ENCODE measurements at places on chromosomes 7 and 10.

DNA sequence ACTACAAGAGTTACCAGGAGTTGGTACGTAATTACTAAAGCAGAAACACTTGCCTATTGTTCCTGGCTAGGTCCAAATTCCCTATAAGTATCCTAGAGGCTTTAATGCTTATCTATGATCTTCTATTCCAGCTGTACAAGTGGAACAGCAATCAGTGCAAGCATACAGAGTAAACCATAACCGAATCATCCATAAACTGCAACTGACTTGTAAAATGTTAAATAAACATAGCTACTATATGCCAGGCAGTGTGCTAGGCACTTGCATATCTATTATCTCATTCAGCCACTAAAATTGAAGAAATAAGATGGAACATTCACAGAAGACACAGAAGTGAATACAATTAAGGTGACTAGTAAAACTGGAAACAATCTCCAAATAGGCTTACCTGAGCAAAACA is 55.7 kb downstream of the IRF5 start:
- no peak for DNase-seq

GRCh38 chr7:143239813-143240212 is 18.0 kb downstream of the TAS2R40 start:
- DNase-seq, result peak; percentile 66

- peak; percentile 56 for DNase-seq
Measured at GRCh38 chr7:133230591-133231194, 22.2 kb upstream of the EXOC4 start.

- DNase-seq, result no peak
Measured at GRCh38 chr7:96329241-96329640, 7.3 kb upstream of the SLC25A13 start.

DNA sequence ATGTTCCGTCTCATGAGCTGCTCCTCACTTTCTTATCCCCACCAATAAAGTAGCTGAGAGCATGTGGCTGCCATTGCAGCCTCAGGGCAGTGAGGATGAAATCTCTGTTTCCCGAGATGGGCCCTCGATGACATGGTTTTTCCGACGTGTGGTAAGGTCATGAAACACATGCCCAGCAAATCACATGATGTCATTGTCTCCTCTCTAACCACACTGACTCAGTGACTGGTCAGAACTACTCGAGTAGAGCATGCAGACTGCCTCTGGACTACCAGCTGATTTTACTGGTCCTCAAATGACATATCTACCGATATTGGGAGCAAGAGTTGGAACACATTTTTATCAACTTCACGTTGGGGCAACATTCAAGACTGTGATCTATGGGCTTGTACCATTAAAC is 786.1 kb downstream of the CNTNAP2 start:
- DNase-seq, result no peak

DNA sequence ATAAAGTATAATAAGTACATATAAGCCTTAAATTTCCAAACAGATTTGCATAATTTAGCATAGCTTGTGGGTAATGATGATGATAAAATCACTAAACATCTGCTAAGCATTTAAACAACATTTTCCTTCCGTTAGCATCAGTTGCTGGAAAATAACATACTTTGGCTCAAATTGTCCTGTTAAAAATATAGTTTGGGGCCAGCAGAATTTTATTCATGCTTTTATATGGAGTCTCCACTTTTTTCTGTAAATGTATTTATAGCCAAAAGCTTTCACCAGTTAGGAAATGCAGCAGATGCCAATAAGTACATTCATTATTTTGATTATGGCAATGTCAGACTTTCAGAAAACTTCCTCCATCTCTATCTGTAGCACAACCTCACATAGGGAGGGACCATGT is 107.2 kb downstream of the CNTNAP2 start:
- DNase-seq, result no peak

- no peak for DNase-seq
Measured at GRCh38 chr10:71865561-71866041, 14.6 kb upstream of the PSAP start.

DNA sequence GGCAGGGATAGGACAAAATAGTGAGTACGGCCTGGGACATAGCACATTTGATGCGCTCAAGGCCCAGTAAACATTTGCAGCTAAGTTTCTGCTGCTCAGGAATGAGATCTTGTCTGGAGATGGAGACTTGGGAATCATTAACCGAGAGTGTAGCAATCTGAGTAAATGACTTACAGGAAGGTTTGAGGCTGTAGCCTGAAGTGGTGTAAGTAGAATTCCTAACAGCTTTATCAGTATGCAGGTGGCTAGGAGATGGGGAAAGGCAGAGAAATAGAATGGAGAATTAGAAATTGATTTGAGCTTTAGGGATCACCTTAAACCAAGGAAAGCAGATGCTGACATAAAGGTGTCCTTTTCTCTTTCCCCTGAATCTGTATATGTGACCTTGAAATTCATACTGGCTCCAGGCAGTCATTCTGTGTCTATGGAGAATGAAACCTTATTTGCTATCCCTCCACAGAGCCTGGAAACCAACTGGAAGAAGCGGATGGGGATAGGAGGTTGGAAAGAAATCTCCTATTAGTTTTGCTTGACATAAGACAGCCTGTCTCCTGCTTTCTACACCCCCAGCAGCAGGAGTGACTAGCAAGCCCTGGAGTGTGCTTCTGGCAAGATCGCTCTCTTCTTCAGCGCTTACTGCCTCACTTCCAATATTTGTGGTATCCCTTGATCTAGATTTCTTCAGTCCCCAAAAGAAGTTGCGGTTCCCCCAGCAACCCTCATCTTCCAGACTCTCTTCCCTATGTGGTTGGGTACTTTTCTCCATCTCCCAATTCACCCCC is 6.4 kb upstream of the PON2 start:
- no peak for DNase-seq

- DNase-seq, result no peak
Measured at GRCh38 chr7:28190077-28190710, 9.6 kb upstream of the JAZF1 start.

- no peak for DNase-seq
Measured at GRCh38 chr10:75407713-75408508, 6.3 kb upstream of the ZNF503 start.

GRCh38 chr7:44706788-44707557 is 41.7 kb upstream of the ZMIZ2 start:
- no peak for DNase-seq

- DNase-seq, result no peak
Measured at GRCh38 chr10:75304313-75304712, 68.6 kb upstream of the COMTD1 start.

GRCh38 chr7:832968-833424 is 720 bp downstream of the SUN1 start:
- no peak for DNase-seq

DNA sequence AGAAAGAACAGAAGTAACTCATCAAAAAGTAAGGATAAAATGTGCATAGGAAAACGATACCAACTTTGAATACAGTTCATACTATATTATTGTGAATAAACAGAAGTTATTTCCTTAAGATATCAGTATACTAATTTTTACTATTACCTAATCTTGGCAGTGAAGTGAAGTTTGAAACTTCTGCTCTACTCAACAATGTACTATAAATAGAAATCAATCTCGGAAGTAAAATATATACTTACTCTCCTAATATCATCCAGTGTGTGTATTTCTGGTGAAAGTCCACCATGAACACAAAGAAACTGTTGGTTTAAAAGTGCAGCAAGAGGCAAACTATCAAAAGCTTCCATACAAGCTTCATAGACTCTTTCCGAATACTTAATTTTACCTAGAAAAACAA is 24.6 kb downstream of the PPP3CB start:
- no peak for DNase-seq

- DNase-seq, result peak; percentile 56
Measured at GRCh38 chr10:123669886-123670285, 3.7 kb downstream of the GPR26 start.

DNA sequence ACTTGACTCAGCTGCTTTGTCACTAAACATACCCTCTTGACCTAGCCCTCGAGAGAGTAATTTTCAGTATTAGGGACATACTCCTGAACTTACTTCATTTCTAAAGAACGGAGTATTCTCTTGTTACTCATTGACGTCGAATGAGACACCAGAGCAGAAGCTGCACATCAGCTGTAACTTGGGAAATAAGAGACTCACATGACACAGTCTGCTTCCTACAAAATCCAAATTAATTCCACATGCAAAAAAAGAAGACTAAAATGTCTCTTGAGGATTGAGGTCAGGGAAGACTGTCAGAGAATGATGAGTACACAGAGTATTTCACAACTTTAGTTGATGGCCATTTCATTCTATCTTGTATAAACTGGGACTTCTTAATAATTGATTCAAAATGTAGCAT is 114.7 kb upstream of the EGFR start:
- peak; percentile 97 for DNase-seq

DNA sequence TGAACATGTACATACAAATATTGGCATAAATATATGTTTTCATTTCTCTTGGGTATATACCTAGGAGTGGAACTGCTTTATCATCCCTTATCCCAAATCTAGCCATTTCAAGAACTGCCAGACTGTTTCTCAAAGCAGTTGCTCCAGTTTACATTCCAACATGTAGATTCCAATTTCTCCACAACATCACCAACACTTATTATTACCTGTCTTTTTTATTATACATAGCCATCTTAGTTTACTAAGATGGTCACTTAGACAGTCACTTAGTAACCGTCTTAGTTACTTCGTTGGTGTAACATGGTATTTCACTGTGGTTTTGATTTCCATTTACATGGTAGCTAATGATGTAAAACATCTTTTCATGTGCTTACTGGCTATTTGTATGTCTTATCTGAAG is 82.7 kb downstream of the ZFAND4 start:
- no peak for DNase-seq

- DNase-seq, result no peak
Measured at GRCh38 chr10:108632144-108632543, 1291.2 kb downstream of the XPNPEP1 start.

DNA sequence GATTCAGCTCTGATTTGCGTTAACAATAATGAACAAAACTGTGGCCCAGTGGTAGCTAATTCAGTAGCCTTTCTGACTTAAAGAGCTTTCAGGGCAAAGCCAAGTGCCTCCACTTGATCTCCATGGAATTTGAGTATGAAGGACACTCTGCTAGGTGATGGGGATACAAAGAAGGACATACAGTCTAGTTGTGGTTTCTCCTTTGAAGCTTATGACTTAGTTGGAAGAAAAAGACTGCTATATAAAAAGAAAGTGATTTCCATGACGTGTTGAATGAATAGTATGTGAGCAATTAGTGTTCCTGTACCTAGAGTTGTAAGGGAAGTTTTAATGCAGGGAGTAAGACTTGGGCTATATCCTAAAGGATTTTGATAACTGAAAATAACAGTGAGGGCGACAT is 8.3 kb downstream of the PDCD4 start:
- no peak for DNase-seq

DNA sequence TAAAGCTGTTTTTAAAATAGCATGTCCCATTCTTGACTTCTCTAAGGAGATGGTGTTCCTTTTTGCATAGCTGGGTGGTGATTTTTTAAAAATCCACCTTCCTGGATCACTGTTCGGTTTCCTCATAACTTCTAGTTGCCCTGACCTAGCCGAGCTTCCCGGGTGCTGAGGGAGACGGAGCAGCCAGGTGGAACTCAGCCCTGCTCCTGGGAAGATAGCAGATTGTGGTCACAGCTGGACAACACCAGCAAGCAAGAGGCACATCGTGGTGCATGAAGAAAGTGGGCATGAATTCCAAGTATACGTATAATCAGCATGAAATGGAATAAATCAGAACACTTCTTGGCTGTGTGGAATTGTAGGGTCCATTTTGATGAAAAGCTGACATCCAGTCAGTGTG is 73.5 kb upstream of the RSU1 start:
- DNase-seq, result no peak

DNA sequence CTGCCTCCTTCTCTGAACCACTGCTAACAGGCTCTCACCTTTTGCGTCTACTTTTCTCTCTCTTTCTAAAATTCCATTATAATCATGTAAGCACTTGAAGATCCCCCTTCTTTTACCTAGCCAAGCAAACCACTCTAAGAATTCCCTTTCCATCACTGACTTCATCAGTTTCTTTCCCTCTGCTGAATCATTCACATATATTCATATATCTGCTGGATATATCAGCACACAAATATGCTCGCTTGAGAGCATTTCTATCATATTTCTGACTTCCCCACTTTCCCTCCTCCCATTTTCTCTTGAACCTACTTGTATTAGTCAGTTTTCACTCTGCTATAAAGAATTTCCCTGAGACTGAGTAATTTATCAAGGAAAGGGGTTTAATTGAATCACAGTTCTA is 84.2 kb upstream of the LRRN3 start:
- peak; percentile 89 for DNase-seq

DNA sequence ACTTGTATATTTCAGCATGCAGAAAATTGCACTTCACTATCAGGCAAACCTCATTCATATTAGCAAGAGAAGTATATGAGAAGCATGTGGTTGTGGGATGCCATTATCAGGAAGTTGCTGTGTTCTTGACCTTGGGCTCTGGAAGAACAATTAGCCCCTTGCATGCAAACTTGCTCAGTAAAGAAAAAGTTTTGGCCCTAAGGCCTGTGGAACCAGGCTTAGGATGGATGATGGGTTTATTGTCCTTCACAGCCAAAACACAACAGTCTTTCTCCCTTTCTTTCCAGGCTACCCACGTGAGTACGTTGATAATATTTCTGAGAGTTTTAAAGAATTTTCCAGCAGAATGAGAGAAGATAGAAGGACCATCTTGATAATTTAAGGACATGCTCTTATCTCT is 166.4 kb downstream of the AUTS2 start:
- DNase-seq, result no peak

DNA sequence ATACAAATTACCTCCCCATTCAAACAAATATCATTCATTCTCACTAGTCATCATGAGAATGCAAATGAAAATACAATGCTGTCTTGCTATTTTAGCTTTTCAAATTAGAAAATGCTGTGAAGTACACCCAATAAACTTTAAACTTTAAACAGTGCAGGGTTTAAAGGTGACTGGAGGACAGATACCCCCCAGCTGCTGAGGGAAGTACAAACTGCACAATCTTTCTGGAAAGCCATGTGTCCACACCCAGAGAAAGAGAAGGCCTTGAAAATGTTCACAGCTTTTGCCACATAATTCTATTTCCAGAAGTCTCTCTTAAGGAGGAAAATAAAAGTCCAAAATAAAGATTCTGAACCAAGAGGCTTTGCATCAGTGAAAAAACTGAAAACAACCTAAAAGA is 56.5 kb downstream of the PIK3AP1 start:
- no peak for DNase-seq

GRCh38 chr10:102714621-102715455 is at the start of gene SFXN2:
TSS of gene SFXN2 (plus strand) at chr10:102714636. CDS start at chr10:102726637, 12,001 bp downstream.
- no peak for DNase-seq

DNA sequence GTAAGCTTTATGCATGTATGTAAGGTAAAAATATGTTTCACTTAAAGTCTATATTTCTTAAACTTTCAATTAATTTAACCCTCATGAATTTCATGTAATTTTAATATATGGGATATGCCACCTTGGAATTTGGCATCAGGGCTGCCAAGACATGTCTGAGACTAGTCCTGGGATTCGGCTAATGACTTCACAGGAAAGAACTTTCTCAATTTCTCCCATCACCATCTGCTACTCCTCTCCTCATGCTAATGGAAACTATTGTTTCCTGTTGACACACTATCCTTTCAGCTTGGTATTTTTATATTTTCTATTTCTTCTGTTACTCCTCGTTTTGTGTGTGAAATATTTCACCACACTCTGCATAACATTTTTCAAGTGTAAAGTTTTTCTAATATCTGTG is 205.9 kb downstream of the ARL4A start:
- peak; percentile 39 for DNase-seq

All from EH (cell line).